ENCODE measurements at places on chromosomes 5 and 9. TPM values are rescaled to one million over a fixed set of nuclear protein-coding genes. Genes with fewer than 3 reads are reported as not detected.

DNA sequence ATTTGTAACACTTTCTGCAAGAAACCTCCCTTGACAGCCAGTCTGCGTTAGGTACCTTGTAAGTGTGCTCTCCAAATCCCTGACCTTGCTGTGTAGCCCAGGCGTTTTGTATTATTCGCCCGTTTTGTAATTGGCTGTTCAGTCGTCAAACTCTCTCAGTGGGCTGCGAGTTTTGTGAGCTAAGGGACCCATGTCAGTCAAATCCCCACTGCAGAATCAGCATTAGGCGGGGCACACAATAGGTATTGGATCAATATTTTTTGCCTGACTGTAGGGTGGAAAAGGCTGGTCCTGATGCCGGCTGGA, 665 bp downstream of the DNAJC18 start:
- H3K27ac ChIP-seq: peak overlapping the region; percentile 69
- peaks cover 11% of the 10 kb centered on the region for H3K4me1 ChIP-seq
- no peaks in the 10 kb centered on the region for H3K27me3 ChIP-seq
- peak overlapping the region; percentile 97 for H3K4me3 ChIP-seq

Gene PCDHGA7
- total RNA-seq: 2.3 TPM

Gene GCNT4
- total RNA-seq: 0.04 TPM

DNA sequence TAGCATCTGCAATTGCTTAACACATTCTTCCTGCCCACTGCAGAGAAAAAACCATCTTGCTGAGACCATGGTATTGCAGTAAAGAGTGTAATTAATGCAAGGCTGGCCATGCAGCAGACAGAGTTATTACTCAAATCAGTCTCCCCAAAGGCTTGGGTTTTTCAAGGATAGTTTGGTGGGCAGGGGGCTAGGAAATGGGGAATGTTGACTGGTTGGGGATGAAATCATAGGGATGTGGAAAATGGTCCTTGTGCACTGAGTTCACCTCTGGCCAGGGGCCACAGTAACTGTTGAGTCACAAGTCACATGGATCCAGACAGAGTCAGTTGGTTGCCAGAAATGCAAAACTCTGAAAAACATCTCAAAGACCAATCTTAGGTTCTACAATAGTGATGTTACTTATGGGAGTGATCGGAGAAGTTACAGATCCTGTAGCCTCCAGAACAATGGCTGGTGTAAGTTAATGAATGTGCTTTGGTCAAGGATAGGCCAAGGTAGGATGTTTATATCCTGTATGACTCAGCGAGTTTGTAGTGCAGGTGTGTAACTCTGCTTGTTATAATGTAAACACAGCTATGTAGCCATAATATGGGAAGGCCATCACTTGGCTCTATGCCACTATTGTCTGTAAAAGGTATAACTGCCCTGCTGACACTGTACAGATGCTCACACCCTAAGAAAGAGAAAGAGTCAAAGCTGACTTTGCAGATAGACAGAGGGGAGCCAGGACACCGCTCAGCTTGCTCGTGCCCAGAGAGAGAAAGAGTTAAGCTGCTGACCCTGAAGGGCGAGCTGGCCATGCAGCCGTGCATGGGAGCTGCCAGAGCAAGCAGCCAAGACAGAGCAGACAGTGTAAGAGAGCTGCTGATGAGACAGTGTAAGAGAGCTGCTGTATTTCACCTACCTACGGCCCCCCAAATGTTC, 27.2 kb downstream of the C9orf152 start:
- no peak for DNase-seq
- H3K27me3 ChIP-seq: no peaks in the 10 kb centered on the region
- H3K36me3 ChIP-seq: no peaks in the 10 kb centered on the region
- H3K4me3 ChIP-seq: no peak overlapping the region
- H3K27ac ChIP-seq: no peak overlapping the region
- H3K4me1 ChIP-seq: no peaks in the 10 kb centered on the region

- peaks cover 45% of the 10 kb centered on the region for H3K4me1 ChIP-seq
- H3K36me3 ChIP-seq: no peaks in the 10 kb centered on the region
- H3K27ac ChIP-seq: peak overlapping the region; percentile 20
- H3K4me3 ChIP-seq: no peak overlapping the region
Measured at GRCh38 chr9:137297966-137298365, 4.1 kb downstream of the NRARP start.

GRCh38 chr5:140324041-140324600, 21.2 kb upstream of the PFDN1 start:
- H3K27ac ChIP-seq: no peak overlapping the region
- H3K4me3 ChIP-seq: no peak overlapping the region
- no peaks in the 10 kb centered on the region for H3K27me3 ChIP-seq
- no peaks in the 10 kb centered on the region for H3K36me3 ChIP-seq

- no peak overlapping the region for H3K4me3 ChIP-seq
- no peak overlapping the region for H3K27ac ChIP-seq
- DNase-seq: peak; percentile 77
- peaks cover 6% of the 10 kb centered on the region for H3K27me3 ChIP-seq
Measured at GRCh38 chr5:132785365-132785764, 8.3 kb upstream of the SEPTIN8 start.
